Fibroblast of mammary gland (primary cell): ENCODE measurements at places on chromosomes 11 and 22.

- peak; percentile 68 for DNase-seq
Observed at GRCh38 chr11:76680518-76681425, 10.2 kb upstream of the LRRC32 start.

DNA sequence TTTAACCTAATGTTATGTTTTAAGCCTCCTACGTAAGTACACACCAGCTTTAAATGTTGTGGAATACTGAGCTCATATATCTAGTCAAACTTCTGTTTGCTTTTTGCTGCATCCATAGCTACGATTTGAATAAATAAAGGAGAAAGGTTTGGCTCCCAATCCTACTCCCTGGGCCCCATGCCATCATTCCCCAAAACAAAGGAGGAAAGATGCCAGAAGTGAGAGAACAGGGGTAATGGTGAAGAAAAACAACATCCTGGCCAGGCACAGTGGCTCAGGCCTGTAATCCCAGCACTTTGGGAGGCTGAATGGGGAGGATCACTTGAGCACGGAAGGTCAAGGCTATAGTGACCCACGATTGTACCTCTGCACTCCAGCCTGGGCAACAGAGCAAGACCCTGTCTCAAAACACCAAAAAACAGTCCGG is 26.5 kb downstream of the SCGB1A1 start:
- peak; percentile 60 for DNase-seq

DNA sequence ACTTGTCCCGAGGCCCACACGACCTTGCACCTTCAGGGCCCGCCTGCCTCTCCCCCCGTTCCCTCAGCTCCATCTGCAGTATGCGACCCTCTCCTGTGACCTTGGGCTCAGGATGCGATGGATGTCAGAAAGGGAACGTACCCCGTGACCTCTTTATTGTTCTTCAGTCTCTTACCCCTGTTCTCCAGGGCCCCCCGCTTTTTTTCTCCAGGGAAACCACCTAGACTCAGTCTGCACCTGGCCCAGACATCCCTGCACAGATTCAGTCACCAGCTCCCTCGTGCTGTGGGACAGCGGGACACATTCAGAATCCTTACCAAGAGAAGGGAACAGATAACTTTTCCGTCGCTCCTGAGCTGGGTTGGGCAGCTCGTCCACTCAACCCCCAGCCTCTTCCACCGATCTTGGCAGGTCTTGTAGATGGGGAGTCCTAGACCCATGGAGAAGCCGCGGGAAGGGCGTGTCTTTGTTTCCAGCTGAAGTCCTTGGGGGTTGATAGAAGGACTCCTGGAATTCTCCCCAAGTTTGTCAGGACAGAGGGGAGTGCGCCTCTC is 1.4 kb upstream of the PHOX2A start:
- DNase-seq = no peak

DNA sequence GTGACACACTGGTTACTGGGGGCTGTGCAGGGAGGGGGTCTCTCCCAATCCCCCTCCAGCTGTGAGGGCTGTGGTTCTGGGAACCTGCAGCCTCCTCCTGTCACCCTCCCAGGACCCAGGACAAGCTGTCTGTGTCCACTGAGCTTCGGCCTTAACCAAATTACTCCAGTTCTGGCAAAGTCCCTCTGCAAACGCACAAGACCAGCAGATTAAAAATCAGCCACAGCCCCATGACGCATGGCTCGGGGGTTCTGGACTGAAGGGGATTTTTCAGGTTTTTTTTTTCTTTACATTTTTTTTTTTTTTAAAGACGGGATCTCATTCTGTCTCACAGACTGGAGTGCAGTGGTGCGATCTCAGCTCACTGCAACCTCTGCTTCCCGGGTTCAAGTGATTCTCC is 32.2 kb upstream of the A4GALT start:
- DNase-seq = peak; percentile 69

DNA sequence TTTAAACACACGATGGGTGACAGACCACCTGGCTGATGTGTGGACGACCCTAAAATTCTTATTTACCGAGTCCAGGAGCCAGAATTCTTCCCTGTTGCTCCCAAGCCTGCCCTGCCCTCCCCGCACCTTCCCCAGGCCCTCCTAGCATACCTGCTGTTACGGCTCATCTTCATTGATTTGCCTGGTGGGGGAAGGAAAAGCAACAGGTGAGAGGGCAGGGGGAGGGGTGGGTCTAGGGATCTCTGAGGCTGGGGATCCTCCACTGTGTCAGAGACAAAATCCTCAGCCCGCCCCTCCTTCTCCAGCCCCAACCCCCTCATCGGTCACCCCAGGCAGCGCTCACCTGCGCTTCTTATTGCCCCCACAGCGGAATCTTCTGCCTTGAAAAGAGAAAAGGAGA is 4.0 kb downstream of the FXYD2 start:
- DNase-seq = no peak

GRCh38 chr11:1652026-1652425 is 22.5 kb downstream of the KRTAP5-5 start:
- DNase-seq = no peak

DNA sequence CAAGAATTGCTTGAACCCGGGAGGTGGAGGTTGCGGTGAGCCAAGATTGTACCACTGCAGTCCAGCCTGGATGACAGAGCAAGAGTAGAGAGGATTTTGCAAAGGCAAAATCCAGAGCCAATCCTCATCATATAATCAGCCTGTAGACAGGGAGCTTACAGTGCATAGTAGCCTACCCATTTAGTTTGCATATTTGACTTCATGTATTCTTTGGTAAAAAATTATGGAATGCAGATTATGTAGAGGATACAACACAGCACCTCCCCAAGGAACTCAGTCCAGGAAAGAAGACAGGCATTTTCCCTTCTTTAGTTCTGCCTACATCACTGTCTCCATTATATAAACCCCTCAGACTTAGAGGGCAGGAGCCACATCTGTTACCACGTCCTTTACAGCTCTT is 39.7 kb upstream of the YWHAH start:
- no peak for DNase-seq

GRCh38 chr11:12867531-12867930 is 141.6 kb upstream of the RASSF10 start:
- DNase-seq = no peak

DNA sequence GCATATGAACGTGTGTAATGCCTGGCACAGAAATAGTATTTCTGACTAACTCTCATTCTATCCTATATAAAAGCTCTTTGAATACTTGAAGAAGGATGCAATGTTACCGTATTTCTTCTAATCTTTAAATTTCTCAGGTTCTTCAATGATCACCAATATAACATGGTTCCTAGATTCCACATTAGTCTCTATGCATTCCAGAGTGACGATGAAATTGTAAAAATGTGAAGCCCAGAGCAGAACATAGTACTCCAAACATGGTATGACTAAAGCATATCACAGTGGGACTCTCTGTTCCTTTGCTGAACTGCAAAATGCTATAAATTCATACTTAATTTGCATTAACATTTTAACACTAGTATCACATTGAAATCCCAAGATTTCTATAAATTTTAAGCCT is 877.6 kb upstream of the CHORDC1 start:
- DNase-seq = peak; percentile 1

DNA sequence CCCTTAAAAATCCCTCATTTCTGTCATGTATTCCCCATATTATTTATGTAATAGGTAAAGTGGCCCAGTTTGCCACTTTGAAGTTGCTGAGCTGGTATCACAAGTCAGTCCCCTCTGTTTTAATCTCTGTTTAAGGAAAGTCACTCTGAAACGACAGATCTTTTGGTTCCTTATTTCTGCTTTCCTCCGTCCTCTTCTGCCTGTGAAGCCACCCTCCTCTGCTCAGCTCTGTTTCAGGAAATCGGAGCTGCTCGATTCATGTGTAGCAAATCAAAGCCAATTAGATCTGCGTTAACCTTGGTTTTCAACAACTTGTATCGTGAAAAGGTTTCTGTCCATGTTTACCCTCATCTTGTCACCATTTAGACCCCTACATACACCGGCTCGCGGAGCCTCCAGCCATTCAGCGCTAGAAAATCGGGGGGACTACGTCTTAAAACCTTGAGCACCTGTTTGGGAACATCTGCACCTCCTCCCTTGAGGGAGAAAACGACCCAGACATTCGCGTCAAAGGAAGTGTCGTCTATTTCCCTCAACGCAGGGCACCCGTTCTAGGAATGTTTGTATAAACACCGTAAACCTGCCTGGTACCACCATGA is 576 bp upstream of the SC5D start:
- no peak for DNase-seq

DNA sequence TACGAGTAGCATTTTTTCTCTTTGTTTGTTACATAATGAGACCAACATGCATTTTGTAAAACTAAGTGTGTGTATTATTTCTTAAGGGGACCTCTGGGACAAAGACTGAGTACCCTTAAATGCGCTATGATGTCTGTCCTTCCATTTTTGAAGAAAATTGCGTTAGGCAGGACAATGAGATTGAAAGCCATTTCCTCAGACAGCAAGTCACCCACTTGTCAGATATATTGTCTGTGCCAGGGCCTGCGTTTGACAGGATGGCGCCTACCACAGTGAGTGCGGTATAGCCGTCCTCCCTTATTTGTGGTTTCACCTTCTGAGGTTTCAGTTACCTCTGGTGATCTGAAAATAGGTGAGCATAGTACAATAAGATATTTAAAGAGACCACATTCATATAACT is 2.2 kb downstream of the AP2A2 start:
- no peak for DNase-seq

- peak; percentile 84 for DNase-seq
Observed at GRCh38 chr11:9575260-9576240, 2.1 kb downstream of the WEE1 start.

DNA sequence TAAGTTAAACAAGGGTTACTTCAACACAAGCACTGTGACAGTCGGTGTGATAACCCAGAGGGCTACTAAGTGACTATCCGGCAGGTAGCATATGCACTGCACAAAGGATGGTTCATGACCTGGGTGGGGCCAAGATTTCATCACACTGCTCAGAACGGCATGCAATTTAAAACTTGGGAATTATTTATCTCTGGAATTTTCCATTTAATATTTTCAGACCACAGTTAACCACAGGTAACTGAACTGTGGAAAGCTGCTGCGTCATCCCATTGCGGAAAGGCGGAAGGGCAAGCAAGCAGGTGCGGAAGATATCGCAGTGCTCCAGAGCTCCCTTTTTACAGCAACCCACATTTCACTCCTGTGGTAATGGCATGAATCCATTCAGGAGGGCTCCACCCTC is 540.8 kb downstream of the INSC start:
- no peak for DNase-seq

- no peak for DNase-seq
Observed at GRCh38 chr11:7936615-7937014, 4.9 kb downstream of the OR10A3 start.

DNA sequence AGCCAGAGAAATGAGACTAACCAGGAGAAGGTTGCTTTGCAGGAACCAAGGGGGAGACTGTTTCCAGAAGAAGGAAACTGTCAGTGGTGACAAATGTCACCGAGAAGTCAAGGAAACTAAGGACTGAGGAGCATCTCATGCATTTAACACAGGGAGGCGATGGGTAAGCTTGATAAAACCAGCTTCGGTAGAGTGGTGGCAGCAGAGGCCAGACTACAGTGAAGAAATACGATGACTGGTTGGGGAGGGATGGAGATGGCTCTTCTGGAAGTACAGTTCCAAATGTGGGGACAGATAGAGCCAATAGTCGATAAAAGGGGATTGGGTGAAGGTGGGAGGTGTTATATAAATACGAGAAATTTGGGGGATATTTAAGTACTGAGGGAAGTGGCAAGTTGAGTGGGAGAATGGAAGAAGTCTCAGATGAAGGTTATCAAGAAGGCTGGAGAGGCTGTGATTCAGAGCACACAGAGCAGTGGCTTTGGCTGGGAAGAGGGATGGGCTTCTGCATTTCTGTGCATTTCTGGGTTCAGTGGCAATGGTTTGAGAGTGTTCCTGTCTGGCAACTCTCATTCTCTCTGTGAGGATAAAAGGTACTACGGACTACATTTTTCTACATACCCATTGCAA is 29.2 kb downstream of the SC5D start:
- peak; percentile 35 for DNase-seq

GRCh38 chr22:20080445-20080775 is 369 bp downstream of the DGCR8 start:
- DNase-seq = peak; percentile 34

GRCh38 chr11:118071416-118072030 is 5.4 kb upstream of the TMPRSS4 start:
- no peak for DNase-seq

GRCh38 chr22:40302149-40302548 is 44.2 kb upstream of the ADSL start:
- DNase-seq = no peak

DNA sequence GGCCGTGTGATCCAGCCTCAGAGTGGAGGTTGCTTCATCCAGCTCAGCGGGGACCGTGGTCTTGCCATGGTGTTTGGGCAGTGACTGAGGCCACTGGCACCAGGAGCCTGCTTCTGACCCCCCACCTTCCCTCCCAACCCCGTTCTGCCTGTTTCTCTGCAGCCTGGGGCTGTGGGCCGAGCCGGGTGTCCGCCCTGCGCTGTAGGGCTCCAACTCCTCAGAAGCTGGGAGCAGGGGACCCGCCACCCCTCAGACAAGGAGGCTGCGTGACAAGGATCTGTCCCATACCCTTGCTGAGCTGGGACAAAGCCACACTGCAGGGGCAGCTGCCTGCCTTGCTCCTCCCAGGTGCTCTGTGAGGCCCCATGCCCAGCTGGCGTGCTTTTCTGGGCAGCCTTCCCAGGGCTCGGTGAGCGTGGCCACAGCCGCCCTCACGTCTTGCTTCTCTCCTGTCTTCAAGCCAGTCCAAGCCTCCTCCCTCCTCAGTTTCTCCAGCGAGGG is 11.7 kb upstream of the ARFGAP3 start:
- DNase-seq = peak; percentile 47

DNA sequence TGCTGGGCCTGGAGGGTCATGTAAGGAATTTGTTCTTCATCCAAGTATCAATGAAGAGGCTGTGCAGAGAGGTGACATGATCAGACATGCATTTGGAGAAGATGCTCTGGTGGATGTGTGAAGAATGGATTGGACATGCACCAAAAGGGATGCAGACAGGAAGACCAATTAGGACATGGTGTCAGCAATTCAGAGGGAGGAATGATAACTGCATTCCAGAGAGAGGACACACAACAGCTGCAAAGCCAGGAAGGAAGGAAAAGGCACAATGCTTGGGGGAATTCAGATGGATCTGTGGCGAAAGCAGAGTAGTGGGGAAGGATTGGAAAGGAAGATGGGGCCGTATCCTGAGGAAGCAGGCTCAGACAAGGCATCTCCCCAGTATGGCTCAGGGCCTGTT is 5.2 kb upstream of the ARRB1 start:
- no peak for DNase-seq

DNA sequence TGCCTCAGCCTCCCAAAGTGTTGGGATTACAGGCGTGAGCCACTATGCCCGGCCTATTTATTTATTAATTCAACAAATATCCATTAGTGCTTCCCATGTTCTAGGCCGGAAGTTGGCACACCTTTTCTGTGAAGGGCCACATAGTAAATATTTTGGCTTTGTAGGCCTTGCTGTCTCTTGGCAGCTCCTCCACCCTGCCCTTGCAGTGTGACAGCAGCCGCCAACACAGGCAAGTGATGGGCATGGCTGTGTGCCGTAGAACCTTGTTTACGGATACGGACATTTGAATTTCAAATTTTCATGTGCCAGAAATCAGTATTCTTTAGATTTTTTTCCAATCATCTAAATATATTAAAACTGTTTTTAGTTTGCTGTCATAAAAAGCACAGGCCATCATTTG is 139.5 kb downstream of the WNT7B start:
- DNase-seq = no peak
